ENCODE measurements at places on chromosomes 4 and X.

- DNase-seq: no peak
Measured at GRCh38 chr4:147834480-147834879, 102.6 kb downstream of the ARHGAP10 start.

- peak; percentile 77 for DNase-seq
Measured at GRCh38 chr4:75180790-75181776, 248.2 kb downstream of the PARM1 start.

- peak; percentile 9 for DNase-seq
Measured at GRCh38 chrX:17361620-17362019, 13.4 kb upstream of the NHS start.

DNA sequence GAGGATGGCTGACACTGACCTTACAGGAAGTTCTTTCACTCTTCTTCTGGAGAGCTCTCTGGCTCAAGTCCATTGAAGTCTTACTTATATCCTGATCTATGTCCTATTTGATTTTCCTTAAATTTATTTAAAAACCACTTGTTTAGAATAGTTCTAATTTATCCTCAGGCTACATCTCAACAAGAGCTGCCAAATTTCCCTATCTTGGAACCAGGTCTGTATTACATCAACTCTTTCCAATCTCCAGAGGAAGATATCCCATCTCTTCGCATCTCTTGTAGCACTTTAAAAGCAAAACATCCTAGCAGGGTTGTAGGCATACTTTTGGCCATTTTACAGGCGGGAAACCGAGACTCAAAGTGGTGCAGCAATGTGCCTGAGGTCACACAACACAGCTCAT lies 290.5 kb upstream of the TEX13C start:
- no peak for DNase-seq

DNA sequence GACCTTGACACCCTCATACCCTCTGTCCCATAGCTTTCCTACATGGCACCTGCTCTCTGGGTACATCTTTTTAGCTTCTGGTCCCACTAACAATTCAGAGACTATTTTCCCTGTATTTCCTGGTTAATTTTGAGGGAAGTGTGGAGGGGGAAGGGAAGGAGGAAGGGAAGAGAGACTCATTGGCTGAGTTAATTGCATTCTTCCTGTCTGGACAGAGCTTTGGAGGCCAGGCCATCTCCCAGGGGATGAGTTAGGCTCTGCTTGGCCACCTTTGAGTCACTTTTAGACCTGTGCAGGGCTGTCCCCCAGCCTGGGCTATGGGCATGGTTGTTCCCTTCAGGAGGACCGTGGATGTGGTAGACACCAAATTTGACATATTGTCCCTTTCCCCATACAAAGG lies 167.9 kb upstream of the PGRMC2 start:
- no peak for DNase-seq

Data from EL (cell line).